HTR-8/SVneo (cell line): ENCODE measurements at places on chromosomes 6 and 20.

DNA sequence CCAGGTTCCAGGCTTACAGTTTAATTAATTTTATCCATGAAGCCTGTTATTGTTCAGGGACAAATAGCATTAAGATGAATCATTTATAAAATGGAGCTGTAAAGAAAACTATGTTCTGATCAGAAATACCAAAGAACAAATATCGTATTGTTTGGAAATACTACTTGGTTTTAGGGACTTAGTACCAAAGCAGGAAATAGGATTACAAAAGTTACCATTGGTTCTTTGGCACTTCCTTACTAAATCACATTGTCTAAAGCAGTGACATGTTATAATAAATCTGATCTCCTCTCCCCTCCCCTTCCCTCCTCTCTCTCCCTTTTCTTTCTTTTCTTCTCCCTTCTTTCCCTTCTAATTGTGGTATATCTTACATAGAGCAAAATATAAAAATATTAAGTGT is 29.6 kb downstream of the CRYBG1 start:
- DNase-seq: no peak

DNA sequence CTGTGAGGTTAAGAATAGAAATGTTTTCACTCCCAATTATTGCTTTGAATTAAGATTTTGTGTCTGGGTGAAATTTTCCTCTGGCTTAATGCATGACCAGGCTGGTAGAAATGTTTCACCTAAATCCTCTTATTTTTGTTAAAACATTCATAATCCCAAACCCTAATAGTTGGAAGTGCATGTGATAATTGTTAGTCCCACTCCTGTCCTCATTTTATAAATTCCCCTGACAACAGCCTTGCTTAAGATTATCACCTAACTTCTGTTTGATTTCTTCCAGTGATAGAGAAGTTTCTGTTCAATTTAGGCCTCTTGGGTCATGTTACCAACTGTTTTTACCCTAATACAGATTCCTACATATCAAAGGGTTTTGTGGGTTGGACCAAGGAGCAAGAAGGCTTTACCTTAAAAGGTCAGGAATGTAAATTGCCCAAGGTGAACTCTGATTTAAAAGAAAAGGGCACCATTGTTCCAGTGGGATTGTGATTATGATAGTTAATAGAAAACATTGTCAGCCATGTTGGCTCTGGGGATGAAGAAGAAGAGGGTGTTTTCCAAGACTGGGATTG is 158.7 kb upstream of the CENPW start:
- no peak for DNase-seq

- peak; percentile 15 for DNase-seq
Observed at GRCh38 chr6:40907198-40907701, 131.8 kb downstream of the UNC5CL start.

DNA sequence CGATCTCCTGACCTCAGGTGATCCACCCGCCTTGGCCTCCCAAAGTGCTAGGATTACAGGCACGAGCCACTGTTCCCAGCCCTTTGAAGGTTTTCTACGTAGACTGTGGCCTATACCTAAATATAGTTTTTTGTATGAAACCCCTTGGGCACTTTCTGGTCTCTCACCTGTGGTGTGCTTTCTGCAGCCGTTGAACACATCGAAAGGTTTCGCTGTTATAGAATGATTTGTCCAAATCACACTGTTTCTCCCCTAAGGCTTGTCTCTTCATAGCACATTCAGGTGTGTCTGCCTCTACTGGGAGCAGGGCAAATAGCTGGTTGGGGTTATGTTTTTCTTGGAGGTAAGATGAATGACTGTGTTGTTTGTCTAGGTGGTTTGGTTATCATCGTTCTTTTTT is 597.9 kb downstream of the RNF144B start:
- DNase-seq: no peak

DNA sequence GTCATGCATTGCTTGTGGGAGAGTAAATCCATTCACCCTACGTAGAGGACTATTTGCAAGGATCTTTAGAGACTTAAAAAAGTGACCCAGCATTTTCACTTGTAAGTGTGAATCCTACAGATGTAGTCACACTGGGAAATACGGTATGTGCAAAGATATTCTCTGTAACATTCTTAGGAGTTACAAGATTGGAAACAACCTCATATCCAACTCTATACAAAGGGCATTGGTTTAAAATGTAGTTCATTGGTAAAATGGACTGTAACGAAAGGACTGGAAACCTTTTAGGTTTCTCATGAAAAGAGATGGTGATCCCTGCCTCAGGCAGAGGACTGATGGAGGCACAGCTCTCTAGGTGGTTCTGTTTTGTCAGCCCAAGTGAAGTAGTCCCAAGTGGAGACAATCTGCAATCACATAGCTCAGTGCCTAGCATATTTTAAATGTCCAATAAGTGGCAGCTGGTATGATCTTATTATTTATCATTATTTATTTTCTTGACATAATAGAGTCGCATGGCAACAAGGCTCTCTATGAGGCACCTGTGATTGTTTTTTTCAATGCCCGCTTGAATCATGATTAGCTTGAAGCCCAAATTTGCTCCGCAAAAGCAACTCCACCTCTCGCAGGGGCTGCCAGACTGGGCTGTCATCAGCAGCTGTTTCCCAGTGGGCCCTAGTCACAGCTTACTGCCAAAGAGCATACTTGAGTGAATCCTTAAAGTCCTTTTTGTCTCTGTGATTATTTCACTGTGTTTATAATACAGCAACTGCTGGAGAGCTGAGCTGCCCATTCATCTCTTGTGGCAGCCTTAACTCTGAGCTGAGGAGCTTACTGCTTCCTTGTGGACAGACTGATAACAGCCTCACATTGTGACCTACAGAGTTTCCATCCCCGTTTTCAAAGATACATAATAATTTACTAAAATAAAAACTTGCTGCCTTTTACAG is 19.8 kb upstream of the ENPP1 start:
- no peak for DNase-seq
